ENCODE measurements at places on chromosomes 6 and 20.

GRCh38 chr6:157879873-157880254 lies 56.8 kb downstream of the SNX9 start:
- no peak for DNase-seq

DNA sequence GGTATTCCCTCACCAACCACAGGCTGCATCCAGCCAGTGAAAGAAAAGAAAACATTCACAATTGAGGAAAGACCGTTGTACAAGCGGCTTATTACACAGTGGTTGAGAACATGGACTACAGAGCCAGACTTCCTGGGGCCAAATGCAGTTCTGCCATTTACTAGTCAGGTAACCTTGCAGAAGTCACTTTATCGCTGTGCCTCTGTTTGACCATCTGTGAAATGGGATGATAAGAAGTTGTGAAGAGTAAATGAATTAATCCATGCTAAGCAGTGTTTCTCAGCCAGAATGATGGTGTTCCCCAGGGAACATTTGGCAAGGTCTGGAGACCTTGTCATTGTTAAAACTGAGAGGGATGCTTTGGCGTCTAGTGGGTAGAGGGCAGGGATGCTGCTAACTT lies 14.8 kb downstream of the ARHGAP40 start:
- no peak for DNase-seq

GRCh38 chr6:154914288-154914687 lies 80.8 kb upstream of the TIAM2 start:
- DNase-seq: no peak

- no peak for DNase-seq
These were observed 201.3 kb upstream of the MOCS1 start for GRCh38 chr6:40135491-40136072.

- no peak for DNase-seq
These were observed 176.1 kb downstream of the TRIM27 start for GRCh38 chr6:28747631-28748157.

DNA sequence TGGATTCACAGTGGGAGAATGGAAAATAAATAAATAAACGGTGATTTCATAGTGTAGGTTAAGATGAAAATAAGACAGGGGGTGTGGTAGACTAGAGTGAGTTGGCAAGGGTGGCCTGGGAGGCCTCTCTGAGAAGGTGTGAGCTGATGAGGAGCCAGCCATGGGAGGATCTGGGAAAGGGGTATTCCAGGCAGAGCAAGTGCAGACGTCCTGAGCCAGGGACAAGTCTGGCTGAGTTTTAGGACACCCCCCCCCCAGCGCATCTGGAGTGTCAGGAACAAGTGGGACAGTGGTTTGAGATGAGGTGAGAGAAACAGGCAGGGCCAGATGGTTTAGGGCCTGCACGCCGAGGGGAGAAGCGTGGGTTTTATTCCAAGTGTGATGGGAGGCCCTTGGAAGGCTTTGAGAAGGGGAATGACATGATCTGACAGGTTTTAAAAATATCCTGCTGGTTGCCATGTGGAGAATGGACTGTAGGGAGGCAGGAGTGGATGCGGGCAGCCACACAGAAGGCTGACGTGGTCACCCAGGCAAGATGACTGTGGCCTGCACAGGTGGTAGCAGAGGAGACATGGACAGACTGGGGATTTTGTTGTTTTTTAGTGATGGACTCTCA lies 21.1 kb upstream of the CCM2L start:
- DNase-seq: no peak

DNA sequence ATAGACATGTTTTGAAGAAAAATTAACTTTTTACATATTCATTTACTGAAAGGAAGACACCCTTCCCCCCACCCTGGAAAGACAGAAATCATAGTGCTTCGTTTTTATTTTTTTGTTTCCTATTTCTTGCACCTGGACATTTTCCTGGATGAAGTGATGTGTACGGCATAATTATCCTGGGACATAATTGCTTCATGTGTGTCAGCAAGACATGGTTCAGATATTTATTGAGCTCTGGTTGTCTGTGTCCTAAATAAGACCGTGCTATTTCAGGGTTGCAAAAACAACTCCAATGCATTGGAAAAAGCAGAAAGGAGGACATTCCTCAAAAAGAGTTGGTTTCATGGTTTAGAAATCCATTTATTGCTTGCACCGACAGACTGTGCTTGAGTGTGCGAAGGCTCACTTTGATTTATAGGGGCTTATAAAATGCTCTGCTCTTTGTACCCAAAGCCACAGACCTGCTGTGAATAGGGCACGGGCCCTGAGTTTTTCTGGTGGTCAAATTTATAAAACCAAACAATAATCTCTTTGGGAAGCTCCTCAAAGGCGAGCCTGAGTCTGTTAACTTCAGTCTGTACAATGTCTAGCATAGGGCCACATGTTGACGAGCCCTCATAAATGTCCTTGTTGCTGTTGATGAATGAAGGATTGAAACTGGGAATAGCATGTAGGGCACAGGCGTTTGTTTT lies 179.5 kb downstream of the SOX4 start:
- DNase-seq: no peak

DNA sequence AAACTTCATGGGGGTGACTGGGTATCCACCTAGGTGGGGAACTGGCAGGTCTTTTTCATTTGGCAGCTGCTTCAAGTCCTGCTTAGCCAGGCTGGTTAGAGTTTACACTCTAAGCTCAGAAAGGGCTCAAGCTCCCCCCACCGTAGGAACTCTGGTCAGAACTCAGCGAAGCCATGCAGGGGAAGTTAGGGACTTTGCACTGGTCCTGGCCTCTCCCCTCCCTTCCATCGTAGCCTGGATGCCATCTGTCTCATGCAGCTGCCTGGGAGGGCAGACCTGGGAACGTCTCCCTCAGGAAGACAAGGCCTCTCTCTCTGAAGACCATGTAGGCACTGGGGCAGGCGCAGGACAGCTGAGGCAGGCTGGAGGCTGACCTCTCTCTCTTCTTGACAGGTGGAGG lies 183.8 kb upstream of the UST start:
- no peak for DNase-seq

GRCh38 chr6:166903027-166903426 lies 53.3 kb downstream of the RNASET2 start:
- no peak for DNase-seq

DNA sequence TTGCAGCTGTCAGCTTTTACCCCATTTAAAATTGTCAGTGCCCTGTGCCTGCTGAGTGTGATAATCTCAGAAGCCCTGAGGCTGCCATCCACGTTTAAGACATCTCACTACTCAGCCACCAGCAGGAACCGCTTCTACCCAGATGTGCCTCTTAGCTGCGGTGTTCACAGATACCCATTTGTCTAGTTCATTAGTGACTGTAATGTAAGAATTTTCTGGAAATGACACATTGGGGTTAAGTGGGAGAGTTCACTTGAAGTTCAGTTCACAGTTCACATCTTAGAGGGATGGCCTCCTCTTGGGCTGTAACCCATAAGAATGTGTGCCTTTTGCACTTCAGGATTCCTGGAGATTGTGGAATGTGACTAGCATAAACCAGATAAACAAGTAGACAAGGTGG lies 477.7 kb downstream of the BTBD3 start:
- DNase-seq: no peak

- no peak for DNase-seq
These were observed 2.1 kb downstream of the FOXS1 start for GRCh38 chr20:31843288-31843687.

DNA sequence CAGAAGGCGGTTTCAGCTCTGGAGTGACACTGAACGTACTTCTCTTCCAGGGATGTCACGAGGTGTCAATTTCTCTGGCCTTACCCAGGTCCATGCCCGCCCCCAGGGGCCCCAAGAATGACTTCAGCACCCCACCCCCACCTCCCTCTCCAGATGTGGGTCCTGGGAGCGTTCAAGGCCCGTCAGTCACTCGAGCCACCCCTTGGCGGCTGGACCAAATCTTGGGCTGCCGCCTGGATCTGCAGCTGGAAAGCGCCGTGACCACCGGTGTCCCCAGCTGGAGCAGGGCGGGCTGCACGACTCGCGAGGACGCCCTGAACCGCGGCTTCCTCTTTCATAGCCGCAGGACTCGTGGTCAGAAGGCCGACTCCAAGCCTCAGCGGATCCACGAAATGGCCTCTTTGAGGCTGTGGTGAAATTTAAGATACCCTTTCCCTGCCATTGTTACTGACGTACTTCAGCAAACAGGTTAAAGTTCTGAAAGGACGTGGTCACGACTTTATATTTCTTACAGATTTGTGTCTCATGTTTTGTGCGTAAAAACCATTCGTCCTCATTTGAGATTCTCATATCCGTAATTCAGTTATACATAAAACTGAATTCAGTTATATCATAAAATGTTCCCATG lies 29.3 kb downstream of the TRIM38 start:
- DNase-seq: peak; percentile 15

GRCh38 chr20:62631336-62632308 lies 10.7 kb upstream of the SLCO4A1 start:
- no peak for DNase-seq

DNA sequence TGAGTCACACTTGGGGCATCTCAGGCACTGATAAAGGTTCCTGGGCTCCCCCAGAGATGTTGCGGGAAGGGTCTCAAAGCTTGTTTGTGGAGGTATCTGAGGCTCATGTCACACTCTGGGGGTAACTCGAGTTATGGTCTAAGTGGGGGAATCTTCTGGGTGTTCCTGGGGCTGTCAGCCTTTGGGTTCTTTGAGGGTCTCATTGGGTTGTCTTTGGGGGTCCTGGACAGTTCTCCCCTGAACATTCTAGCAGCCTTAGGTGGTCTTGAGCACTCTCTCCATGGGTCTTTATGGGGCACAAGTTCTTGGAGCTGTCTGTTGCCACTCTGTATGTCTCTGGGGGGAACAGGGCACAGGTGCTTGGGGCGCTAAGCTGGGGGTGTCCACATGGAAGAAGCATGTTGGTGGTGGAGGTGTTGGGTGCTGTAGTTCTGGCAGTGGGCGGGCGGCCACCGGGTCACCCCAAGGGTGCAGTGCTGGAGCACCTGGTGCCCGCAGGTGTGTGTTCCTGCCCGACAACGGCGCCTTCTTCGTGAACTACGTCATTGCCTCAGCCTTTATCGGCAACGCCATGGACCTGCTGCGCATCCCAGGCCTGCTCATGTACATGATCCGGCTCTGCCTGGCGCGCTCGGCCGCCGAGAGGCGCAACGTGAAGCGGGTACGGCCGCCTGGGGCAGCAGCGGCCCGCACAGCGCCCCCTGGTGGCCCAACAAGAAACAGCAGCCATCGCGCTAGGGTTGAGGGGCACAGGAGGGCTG lies 7.1 kb upstream of the CAPN11 start:
- peak; percentile 61 for DNase-seq

GRCh38 chr6:92231171-92231701 lies 1188.1 kb downstream of the EPHA7 start:
- DNase-seq: no peak

GRCh38 chr20:34971561-34972235 lies 16.0 kb downstream of the MYH7B start:
- DNase-seq: no peak

GRCh38 chr6:99614430-99615186 lies 8.0 kb downstream of the PRDM13 start:
- no peak for DNase-seq
